ENCODE measurements at places on chromosomes 6 and 20.

GRCh38 chr6:115887891-115888290 is 172.8 kb downstream of the FRK start:
- no peak for DNase-seq

DNA sequence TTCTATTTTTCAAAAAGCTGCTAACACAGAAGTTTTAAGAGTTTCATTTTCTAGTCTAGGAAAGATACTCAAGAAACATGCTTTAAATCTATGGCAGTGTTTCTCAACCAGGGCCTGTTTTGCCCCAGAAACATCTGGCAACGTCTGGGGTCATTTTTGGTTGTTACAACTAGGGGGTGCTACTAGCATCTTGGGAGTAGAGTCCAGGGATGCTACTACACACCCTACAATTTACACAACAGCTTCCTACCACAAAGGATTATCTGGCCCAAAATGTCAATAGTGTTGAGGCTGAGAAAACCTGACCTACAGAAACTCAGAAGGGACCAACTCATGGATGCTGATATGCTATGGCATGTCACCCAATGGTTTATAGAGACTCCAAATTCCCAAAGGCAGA is 24.4 kb downstream of the SERAC1 start:
- DNase-seq = no peak

DNA sequence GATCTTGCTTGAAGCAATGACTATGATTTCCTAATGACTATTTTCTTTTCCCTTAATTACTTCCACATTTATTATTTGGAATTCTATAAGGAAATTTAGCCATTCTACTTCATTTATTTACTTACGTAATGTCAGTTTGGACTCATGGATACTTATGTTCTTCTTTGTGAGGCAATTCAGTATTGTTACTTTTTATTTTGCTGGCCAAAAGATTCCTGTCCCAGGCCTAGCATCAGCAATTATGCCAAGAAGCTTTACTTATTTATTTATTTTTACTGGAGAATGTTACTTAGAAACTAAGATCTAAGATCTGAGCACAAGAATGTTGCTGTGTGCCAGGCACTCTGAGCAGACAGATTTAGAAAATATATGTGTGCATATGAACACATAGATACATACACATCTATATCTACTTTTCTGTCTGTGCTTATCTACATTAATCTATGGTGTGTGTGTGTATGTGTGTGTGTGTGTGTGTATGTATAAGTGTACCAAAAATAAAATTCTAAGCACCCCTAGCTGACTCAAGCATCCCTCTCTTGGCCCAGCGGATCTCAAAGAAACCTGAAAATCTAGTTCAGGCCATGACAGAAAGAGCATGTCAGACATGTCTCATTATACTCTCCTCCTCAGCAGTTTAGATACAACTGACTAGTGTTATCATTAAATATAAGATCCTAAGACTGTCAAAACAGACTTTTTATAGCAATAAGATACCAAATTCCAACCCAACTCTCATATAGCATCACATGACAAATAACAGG is 640.0 kb upstream of the GJE1 start:
- DNase-seq = no peak

- no peak for DNase-seq
Measured at GRCh38 chr20:1386323-1386722, 6.5 kb downstream of the FKBP1A start.

DNA sequence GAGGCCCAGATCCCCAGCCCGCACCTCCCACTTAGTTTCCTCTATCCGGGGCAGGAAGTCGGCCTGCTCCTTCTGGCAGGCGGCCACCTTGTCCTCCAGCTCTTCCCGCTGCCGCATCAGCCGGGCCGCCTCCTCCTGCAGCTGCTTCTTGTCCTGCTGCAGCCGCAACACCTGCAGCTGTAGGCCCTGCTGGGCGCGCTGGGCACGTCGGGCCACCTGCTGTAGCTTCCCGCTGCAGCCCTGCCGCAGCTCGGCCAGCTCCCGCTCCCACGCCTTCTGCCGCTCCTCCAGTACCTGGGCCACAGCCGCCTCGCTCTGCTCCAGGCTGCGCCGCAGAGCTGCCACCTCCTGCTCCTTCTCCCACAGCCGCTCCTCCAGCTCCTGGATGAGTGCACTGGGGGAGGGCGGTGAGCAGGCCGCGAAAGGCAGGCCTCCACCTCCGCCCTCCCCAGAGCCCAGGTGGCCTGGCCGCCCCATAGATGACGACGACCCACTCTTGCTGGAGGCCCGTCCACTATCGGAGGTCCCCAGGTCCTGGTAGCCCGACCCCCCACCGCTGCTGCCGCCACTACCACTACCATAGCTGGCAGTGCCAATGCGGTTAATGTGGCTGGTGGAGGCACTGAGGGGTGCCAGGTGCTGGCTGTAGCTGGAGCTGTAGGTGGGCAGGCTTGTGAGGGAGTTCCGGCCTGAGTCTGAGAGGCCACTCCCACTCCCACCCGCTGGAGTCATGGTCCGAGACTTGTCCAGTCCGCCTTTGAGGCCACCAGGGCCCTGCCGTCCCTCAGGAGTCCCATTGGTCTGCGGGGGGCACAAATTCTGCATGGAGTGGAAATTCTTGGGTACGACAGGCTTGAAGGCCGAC is 6.0 kb upstream of the FASTKD5 start:
- DNase-seq = no peak

DNA sequence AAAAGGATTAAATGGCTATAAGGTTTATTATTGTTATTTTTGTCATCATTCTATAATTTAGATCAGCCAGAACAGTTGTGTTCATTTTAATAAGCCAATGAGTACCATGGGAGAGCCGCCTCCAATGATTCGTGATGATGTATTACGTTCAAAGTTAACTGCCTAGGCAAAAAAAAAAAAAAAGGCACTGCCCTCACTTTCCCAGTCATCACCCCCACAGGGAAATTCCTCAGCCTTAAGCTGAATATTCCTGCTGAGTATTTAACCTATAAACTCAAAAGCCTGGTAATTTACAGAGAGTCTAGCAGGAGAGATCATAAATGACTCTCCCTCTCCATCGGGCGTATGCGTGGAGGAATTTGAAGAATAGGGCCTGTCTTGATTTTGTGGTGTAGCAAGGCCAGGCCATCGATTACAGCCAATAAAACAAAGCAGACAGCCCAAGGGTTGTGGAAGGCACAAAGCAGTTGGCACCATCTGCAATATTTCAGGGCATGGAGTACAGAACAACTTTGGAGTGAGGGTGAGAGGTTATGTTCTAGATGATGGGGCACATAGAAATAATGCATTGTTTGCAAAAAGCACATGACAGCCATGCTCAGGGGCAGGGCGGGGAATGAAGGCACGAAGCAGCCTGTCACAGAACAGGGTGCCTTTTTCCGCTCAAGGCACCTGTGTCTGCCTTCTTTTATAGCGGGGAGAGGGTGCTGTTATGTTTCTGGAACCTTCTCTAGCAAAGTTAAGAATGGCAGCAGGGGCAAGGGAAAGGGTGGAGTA is 138.2 kb upstream of the DTNBP1 start:
- DNase-seq = no peak

- no peak for DNase-seq
Measured at GRCh38 chr6:52049252-52050050, 38.0 kb downstream of the PKHD1 start.

- no peak for DNase-seq
Measured at GRCh38 chr6:124054034-124054433, 250.4 kb downstream of the NKAIN2 start.

DNA sequence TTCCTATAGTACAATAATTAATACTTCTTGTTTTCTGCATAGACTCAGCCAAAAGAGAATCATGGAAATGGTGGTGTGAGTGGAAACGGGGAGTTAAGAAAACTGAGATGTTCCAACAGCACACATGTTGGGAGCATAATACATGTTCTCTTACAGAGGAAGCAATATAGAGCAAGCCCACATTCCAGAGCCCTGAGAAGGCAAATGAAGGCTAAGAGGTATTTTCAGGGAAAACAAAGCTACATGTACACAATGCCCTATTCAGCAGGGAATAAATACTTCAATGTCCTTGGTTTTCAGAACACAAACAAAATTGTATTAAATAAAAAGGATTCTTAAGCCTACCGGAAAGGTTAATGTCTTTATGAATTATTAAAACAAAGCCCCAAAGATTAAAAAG is 35.1 kb upstream of the SMIM8 start:
- DNase-seq = no peak

- no peak for DNase-seq
Measured at GRCh38 chr6:68069921-68070710, 565.0 kb upstream of the ADGRB3 start.

GRCh38 chr20:24139846-24140245 is 151.3 kb upstream of the GGTLC1 start:
- no peak for DNase-seq

- peak; percentile 69 for DNase-seq
Measured at GRCh38 chr6:167678102-167679101, 148.3 kb upstream of the AFDN start.

GRCh38 chr20:52054123-52054522 is 137.5 kb downstream of the ZFP64 start:
- no peak for DNase-seq

Data from caudate nucleus (tissue), 63 donors.